ENCODE measurements at places on chromosomes 1 and 21. TPM values are rescaled to one million over a fixed set of nuclear protein-coding genes. Genes with fewer than 3 reads are reported as not detected.
A peak's percentile ranks its signal among the peaks of the same experiment; 100 is the strongest.

GRCh38 chr1:57204091-57204490 lies 219.8 kb downstream of the DAB1 start:
- DNase-seq = no peak

The NASP gene
- total RNA-seq = 139 TPM

- no peak for DNase-seq
Measured at GRCh38 chr21:27026501-27026900, 59.6 kb upstream of the ADAMTS5 start.

The SDCCAG8 gene
- 52.8 TPM for total RNA-seq

DNA sequence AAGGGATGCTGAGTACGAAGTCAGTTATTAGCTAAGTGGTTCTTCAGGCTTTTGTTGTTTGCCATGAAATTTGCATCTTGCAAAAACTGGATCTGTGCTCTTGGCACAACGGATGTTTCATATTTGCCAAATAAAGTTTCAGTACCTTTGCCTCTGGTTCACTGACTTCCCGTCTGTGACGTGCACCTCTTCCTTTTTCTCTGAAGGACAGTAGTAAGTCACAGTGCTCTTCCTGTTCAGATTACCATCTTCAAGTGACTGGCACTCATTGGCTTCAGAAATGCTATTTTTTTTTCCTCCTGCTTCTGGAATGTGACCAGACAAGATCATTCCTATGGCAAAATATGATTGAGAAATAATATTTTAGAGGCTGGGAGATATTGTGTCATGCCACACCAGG lies 75.9 kb upstream of the GREM2 start:
- no peak for DNase-seq

- DNase-seq = no peak
Measured at GRCh38 chr1:54989968-54990810, 8.5 kb upstream of the BSND start.

The HAO2 gene
- not detected for total RNA-seq

DNA sequence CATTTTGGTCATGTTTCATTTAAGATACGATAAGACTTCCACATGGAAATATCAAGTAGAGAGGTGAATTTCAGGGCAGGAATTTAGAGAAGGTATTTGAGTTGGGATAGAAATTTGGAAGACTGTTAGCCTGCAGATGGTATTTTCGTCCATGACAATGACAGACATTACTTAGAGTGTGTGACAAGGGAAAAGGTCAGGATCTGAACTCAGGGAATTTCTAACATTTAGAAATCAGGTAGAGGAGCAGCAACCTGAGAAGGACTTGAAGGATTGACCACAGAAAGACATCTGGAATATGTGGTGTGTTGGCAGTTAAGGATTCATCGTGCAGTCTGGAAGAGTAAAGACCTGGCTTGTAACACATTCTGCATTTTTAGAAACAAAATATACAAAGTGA lies 57.9 kb downstream of the RABGAP1L start:
- DNase-seq = no peak

DNA sequence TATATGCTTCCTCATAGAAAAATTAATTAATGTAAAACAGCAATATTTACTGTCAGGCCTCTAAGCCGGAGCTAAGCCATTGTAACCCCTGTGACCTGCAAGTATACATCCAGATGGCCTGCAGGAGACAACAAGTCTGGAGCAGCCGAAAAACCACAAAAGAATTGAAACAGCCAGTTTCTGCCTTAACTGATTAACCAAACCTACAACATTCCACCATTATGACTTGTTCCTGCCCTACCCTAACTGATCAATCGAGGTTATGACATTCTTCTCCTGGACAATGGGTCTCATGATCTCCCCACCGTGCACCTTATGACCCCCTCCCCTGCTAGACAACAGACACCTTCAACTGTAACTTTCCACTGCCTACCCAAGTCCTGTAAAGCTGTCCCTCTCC lies 205.8 kb upstream of the DUSP10 start:
- no peak for DNase-seq

DNA sequence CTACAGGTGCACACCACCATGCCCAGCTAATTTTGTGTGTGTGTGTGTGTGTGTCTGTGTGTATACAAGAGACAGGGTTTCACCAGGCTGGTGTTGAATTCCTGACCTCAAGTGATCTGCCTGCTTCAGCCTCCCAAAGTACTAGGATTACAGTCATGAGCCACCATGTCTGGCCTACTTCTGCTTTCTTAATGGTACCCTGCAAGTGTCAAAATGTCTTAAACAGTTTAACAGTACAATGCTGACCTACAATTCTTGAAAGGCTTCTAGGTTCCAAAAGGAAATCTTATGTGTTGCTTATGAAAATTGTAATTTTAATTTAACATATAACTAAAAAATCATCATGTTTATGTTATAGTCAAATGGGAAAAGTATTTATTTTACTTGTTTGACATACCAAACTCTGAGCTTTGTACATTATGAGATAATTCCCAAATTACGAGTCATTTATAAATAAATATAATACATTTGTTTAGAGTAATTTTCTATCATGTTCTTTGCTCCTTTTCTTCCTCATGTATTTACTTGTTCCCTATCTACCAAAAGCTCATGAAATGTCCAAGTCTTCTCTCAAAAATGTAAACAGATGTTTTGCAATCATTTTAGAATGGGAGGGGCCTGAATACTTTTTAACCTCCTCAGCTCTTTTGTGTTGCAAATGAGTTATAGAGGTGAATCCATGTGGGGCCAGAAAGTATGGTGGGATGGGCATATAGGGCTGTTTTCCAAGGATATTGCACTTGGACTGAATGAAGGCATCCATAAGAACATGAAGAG lies 8.4 kb upstream of the VCAM1 start:
- DNase-seq = no peak

The TTC39A gene
- 28.0 TPM for total RNA-seq

DNA sequence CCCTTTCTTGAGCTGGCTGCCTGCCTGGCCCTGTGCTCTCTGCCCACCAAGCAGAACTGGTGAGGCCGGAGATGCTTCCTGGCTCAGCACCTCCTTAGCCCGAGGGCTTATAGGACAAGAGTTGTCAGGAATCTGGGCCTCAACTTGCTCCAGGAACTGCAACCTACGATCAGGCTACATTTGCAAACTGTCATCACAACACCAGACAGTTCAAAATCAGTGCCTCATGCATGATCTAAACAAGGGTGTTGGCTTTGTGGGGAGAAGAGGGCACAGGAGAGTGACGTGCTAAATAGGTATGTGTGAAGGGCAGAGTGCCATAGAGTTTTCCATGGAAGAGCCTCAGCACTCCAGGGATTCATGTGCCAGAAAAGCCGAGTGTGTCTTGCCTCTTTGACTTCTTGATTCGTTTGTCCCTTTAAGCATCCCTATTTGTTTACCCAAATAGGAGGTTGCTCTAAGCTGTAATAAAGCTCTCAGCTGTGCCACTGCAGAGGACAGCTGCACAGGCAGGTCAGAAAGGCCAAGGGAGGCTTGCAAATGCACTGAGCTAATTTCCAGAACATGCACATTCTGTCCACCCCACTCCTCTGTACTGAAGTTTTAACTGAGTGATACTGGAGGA lies 30.2 kb upstream of the NEK2 start:
- no peak for DNase-seq

GRCh38 chr1:163337631-163338030 lies 15.9 kb downstream of the NUF2 start:
- DNase-seq = no peak

GRCh38 chr1:112938210-112938609 lies 17.8 kb downstream of the SLC16A1 start:
- DNase-seq = no peak

The HOOK1 gene
- 2.1 TPM for total RNA-seq

The IL12RB2 gene
- not detected for total RNA-seq

DNA sequence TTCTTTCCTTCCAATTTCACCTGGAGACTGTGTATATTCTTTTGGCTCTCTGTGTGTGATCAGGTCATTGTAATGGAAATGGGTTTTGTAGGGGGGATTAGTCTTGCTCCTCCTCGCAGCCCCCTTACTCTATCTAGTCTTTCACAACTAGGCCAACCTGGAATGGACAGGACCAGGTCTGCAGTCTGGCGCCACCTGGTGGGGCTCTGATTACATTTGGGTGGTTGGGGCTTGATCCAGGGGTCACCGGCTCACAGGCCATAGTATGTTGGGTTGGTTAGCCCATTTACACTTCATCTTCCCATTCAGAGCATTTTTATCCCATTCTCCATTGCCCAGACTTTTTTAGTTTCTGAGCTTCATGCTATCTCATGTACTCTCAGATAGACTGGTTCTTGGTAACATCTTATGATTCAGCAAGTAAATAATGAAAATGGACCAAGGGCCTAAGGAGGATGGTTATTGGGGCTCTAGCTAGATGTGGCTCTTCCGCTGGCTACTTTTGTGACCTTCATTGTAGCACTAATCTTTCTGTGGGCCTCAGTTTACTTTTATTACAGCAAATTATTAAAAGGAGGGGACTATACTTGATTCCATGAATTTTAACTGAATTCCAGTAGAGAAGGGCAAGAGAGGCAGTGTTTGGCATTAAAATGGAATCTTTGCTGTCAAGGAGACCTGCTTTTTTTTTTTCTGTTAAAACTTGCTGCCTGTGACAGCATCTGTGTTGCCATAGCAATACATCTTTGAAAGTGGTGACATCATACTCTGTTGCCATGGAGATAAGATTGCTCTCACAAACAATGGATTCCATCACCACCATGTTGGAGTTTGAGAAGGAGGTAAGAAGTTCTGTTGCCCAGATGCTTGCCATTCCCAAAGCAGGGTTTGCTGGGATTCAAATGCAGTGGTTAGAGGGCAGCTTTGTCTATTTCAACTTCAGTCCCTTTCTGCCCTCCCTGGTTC lies 150.1 kb downstream of the PLXNA2 start:
- DNase-seq = peak; percentile 82

The ASH1L gene
- 43.0 TPM for total RNA-seq

DNA sequence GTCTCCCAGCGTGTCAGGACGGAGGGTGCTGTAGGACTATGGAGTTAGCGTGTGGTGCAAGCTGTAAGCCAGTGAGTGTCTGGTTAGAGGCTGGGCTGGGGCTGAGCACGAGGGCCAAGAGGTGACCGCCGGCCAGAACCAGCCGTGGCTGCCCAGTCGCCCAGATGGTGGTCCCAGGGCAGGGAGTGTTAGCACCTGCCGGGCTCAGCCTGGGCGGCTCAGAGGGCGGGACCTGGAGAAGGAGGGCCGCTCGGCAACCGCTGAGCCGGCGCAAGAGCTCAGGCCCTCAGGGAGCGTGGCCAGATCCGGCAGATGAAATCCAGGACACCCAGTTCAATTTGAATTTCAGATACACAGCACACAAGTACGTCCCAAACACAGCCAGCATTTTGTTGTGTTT lies 87.9 kb downstream of the PRDM16 start:
- DNase-seq = peak; percentile 48

DNA sequence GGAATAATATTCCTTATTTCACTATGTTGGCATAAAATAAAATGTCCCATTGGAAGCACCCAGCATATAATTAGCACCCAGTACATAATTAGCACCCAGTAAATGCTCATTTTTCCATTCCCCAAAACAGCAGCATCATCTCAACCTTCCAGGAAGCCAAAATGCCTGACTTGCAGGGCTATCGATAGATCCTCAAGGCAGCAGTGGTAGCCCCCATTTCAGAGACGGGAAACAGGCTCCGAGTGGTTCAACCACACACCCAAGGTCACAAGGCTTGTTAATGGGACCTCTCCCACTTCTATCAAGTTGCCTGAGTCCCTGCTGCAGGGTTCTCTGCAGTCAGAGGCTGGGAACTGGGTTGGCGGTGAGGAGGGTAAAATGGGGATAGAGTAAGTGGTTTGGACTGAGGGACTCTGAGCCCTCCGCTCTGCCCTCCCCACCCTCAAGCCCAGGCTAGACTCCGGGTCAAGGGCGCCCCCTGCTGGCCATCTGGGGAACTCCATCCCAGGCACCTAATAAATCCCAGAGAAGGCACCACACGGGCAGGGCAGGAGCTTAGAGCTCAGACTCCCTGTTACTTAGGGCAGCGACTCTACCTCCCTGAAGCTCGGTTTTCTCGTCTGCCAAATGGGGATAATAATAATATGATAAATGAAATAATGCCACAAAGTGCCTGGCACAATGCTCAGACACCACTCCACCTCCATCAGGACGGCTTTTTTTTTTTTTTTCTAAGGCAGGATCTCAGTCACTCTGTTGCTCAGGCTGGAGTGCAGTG lies 21.9 kb upstream of the LAPTM5 start:
- DNase-seq = peak; percentile 93

- DNase-seq = no peak
Measured at GRCh38 chr1:59593798-59594790, 220.7 kb upstream of the HOOK1 start.

DNA sequence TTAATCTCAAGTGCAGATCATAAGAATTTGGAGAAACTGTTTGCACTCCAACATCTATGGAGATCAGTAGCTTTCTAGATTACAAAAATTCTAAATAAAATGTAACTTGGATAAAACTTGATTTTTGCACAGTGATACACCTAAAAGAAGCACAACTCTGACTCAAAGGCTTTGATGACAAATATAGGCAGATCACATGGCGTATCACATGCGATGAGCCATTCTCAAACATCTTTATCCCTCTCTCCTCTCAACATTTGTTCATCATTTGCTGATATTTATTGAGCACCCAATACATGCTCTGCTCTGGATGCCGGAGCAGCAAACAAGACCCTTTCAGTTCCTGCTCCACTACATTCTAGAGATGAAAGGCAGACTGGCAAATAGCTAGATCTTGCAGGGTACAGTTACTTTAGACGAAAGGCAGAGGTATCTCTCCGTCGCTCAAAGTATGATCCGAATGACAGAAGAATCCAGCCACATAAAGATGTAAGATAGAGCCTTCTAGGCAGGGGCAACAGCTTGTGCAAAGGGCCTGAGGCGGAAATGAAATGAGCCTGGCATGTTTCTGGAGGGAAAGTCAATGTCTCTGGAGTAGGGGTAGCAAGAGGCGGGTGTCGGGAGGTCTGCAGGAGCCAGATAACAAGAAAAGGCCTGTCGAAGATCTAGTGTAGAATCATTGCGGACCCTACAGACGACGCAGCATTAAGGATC lies 145.8 kb upstream of the ERRFI1 start:
- DNase-seq = no peak

The PM20D1 gene
- total RNA-seq = not detected

- no peak for DNase-seq
Measured at GRCh38 chr1:70627910-70628309, 216.8 kb downstream of the CTH start.

GRCh38 chr1:23098463-23099170 lies 70.0 kb downstream of the LUZP1 start:
- DNase-seq = peak; percentile 54

DNA sequence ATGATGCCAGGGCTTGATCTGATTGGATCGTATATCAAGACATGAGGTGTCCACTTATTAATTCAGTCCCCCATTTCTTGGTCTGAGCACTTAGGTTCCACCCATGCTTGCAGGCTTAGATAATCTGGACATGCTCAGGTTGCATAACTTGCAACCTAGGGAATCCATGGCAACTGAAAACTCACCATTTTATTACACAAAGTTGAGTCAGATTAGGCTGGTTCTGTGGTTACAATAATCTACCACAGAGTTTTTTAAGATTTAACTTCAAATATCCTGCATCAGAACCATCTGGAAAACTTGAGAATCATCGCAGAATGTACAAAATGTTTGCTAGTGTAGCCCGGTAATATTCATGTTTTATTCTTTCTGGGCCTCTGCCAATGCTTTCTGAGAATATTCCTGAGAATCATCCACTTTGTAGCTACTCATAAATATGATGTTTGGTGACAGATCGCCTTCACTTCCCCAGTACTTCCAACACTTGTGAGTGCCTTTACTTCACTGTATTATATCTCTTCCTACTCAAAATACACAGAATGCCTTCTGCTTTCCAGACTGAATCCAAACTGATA lies 707.2 kb upstream of the ADAMTS5 start:
- no peak for DNase-seq

- no peak for DNase-seq
Measured at GRCh38 chr21:38327984-38328383, 71.2 kb downstream of the KCNJ15 start.
